ENCODE measurements at places on chromosomes 13 and 19.

GRCh38 chr13:41833831-41834230 is 127.1 kb downstream of the VWA8 start:
- no peak for DNase-seq

DNA sequence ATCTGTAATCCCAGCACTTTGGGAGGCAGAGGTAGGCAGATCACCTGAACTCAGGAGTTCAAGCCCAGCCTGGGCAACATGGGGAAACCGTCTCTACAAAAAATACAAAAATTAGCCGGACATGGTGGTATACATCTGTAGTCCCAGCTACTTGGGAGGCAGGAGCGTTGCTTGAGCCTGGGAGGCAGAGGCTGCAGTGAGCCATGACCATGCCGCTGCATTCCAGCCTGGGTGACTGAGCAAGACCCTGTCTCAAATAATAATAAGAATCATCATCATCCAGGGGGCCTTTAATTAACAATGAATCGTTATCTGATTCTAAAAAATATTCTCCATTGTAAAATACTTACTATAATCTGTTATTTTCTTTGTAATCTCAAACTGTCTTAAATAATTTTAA is 283.4 kb downstream of the DACH1 start:
- no peak for DNase-seq

DNA sequence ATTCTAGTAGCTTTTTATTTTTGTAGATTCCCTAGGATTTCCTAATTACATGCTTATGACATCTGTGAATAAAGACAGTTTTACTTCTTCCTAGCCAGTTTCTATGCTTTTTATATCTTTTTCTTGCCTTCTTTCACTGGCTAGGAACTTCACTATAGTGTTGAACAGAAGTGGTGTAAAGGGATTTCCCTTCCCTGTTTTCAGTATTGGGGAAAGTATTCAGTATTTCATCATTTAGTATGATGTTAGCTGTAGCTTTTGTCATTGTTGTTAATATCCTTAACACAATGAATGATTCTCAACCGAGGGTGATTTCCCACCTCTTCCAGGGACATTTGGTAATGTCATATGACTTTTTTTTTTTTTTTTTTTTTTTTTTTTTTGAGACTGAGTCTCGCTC is 77.3 kb downstream of the SLC6A16 start:
- DNase-seq: no peak

GRCh38 chr13:49044008-49044407 is 68.3 kb downstream of the FNDC3A start:
- DNase-seq: no peak

DNA sequence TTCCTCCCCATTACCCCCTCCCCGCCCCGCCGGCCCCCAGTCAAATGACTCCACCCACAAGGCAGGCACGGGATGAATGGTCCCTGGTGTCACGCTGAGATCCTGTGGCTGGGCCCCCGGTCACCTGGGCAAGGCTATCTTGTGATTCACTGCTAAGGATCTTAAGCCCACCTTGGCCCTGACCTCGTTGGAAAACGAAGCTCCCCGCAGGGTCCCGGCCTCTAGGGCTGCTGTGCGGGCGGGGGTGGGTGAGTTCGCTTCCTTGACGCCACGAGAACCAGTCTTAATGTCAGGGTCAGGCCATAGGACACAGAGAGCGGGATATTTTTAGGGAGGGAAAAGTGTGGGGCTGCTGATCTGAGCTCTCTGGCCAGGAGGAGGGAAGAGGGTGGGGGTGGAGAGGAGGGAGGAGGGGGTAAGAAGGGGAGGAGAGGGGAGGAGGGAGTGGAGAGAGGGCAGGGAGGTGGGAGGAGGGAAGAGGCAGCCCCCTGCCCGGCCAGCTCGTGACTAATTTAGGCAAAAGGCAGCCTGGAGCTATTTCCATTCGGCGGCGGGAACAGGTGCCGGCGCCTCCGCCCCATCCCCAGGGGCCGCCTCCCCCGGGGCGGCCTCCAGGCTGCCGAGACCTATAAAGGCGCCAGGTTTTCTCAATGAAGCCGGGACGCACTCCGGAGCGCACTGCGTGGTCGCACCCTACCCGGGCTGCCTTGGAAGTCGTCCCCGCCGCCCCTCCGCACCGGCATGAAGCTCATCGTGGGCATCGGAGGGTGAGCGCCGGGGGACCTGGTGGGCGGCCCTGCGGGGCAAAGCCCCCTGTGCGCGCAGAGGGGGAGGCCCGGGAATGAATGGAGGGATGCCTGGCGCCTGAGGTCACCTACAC is at the start of gene NMRK2:
Gene NMRK2 (plus strand): TSS at position 139 of the 880 bp plus-strand sequence. CDS start 603 bp downstream, at position 742.
- DNase-seq: no peak

GRCh38 chr19:34962687-34963572 is 1.1 kb downstream of the ZNF792 start:
- peak; percentile 51 for DNase-seq

GRCh38 chr19:18939922-18940768 is 872 bp downstream of the HOMER3 start:
- peak; percentile 36 for DNase-seq

Data from colonic mucosa (tissue), 4 donors.